CD14-positive monocyte (primary cell): ENCODE measurements at places on chromosomes 12 and 14.
A peak's percentile ranks its signal among the peaks of the same experiment; 100 is the strongest.

DNA sequence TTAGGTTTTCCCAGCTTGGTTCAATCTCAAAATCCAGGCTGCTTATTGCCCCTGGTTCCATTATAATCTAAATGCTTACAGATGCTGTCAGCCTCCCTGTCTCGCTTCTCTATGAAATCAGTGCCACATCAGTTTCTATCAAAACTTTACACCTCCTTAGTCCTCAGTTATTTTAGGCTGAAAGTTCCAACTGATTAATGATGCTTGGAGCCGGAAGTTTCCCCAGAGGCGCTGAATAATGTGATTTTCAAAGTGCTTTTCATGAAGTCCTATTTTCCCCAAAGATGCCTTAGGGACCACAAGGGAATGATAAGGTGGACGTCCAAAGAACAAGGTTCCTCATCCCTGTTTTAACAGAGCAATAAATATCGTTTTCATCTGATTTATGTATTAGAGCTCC lies 262.4 kb upstream of the RMST start:
- H3K4me1 ChIP-seq, result no peaks in the 10 kb centered on the region
- H3K27ac ChIP-seq, result no peak overlapping the region
- no peaks in the 10 kb centered on the region for H3K27me3 ChIP-seq
- no peak overlapping the region for H3K4me3 ChIP-seq
- DNase-seq, result no peak

DNA sequence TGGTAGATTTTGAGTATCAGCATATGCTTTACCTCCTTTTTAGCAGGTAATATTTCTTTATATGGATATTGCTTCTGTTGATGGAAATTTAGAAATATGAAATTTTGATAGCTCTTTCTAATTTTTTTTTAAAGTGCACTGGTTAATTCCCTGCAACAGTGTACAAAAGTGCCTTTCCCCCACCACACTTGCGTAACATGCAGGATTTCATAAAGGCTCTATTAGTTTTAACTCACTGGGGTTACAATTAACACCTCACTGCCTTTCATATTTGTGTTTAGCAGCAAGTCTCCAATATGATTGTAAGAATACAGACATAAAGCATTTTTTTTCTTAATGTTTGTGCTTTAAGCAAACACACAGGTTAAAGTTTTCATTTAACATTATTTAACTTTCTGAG lies 25.6 kb downstream of the MNAT1 start:
- no peaks in the 10 kb centered on the region for H3K27me3 ChIP-seq
- H3K4me1 ChIP-seq, result peaks cover 25% of the 10 kb centered on the region
- no peak for DNase-seq
- no peaks in the 10 kb centered on the region for H3K36me3 ChIP-seq

DNA sequence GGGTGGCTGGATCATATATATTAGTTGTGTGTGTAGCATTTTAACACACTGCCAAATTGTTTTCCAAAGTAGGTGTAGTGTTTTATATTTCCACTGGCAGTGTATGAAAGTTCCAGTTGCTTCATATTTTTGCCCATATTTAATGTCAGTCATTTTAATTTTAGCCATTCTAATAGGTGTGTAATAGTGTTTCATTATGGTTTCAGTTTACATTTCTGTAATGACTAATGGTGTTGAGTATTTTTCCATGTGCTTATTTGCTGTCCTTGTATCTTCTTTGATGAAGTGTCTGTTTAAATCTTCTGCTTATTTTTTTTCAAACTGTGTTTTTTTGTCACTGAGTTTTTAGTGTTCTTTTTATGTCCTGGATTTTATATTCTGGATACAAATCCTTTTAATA lies 8.7 kb downstream of the TBC1D15 start:
- H3K27ac ChIP-seq, result no peak overlapping the region
- no peak overlapping the region for H3K4me3 ChIP-seq
- no peak for DNase-seq
- H3K4me1 ChIP-seq, result peaks cover 14% of the 10 kb centered on the region
- H3K27me3 ChIP-seq, result no peaks in the 10 kb centered on the region

DNA sequence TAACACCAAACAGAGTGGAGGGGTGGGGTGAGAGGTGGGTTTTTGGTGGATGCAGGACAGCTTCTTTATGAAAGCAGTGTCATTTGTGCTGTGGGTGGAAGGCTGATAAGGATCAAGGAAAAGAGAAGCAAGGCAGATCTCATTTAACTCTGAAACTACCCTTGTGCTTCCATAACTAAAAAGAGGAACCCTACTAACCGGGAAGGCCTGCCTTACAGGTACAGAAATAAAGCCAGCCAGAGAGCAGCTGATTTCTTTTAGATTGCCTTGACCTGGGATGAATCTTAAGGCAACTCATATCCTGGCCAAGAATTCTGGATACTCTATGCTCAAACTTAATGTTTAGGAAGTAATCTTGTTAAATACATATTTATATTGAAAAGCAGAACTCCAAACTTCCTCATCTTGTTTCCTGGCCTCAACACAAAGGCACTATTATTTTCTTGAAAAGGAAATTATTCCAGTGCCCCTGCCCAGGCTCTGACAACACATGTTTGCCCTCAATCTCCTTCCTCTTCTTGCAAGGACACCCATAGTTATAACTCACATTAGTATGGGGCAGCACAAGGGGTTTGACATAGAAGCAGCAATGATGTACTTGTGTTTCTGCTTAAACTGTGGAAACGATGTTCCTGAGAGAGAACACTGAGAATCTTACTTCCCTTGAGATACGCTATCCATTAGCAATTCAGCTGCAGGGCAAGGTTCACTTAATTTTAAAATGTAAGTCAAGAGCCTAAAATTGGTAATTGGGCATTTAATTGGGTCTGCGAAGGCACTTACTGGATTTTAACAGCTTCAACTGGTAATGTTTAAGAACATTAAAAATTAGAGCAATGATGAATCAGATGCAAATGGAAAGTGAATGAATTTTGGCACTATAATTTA lies 173.7 kb downstream of the STXBP6 start:
- peak; percentile 43 for DNase-seq
- peaks cover 23% of the 10 kb centered on the region for H3K4me1 ChIP-seq
- no peak overlapping the region for H3K4me3 ChIP-seq
- peak overlapping the region; percentile 61 for H3K27ac ChIP-seq
- H3K36me3 ChIP-seq, result no peaks in the 10 kb centered on the region

DNA sequence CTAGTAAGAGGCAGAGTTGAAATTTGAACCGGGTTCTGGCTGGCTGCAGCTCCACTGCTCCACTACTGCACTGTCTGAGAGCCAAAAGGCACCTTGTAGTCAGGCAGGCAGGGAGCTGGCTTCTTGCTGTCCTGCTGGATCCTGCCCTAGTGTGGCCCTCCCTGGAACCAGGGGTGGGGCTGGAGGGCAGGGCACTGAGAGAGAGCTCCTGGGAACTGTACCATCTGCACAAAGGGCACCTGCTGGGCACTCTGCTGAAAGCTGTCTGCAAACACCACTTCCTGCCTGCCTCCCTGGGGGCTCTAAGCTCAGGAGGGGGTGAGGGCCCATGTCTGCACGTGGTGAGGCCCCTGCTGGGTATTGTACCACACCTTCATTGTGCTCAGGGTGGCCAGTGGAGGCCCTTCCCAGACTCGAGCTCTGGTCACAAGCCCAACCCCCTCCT lies 19.0 kb upstream of the TCL1B start:
- no peak for DNase-seq
- no peak overlapping the region for H3K27ac ChIP-seq
- H3K4me1 ChIP-seq, result no peaks in the 10 kb centered on the region
- H3K4me3 ChIP-seq, result no peak overlapping the region
- no peaks in the 10 kb centered on the region for H3K36me3 ChIP-seq
- no peaks in the 10 kb centered on the region for H3K27me3 ChIP-seq

DNA sequence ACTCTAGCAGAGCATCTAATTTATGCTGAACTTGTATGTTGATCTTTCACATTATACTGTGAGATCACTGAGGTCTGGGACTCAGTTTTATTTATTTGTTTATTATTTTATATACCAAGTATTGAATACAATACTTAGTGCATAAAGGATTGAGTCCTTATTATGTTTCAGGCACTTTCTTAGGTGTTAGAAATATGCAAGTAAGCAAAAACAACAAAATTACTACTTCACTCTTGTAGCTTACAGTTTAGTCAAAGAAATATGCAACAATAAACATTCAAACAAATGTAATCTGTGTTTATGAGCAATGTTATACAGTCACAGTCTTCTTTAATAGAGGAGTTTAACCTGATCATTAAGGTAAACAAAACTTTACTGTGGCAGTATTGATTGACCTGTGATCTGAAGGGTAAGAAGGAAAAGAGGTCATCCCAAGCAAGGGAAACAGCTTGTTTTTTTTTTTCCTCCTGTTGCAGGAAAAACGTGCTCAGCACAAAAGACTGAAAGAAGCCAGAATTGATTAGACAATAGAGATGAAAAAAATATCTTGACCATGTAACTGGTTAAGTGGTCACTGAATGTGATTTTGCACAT lies 990.7 kb downstream of the TRHDE start:
- H3K4me3 ChIP-seq, result no peak overlapping the region
- no peaks in the 10 kb centered on the region for H3K36me3 ChIP-seq
- H3K27me3 ChIP-seq, result no peaks in the 10 kb centered on the region
- no peak overlapping the region for H3K27ac ChIP-seq
- no peaks in the 10 kb centered on the region for H3K4me1 ChIP-seq

DNA sequence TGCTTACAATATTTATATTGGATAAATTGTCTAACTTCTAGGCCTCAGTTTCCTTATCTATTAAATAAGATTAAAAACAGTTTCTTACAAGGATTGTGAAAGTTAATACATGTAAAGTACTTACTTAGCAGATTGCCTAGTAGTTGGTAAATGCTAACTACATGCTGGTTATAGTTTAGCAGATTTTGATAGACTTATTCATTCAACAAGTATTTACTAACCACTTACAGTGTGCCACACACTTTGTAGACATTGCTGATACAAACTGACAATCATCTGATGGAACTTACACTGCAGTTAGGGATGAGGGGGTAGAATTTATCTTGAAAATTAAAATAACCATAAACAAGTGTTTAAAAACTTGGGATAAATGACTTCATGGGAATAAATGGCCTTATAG lies 50.4 kb downstream of the ARID2 start:
- no peaks in the 10 kb centered on the region for H3K36me3 ChIP-seq
- no peak overlapping the region for H3K27ac ChIP-seq
- no peaks in the 10 kb centered on the region for H3K27me3 ChIP-seq
- no peak overlapping the region for H3K4me3 ChIP-seq
- H3K4me1 ChIP-seq, result peaks cover 1% of the 10 kb centered on the region

GRCh38 chr12:51048661-51049251 lies 629 bp downstream of the LETMD1 start:
- H3K36me3 ChIP-seq, result peaks cover 31% of the 10 kb centered on the region
- H3K27ac ChIP-seq, result peak overlapping the region; percentile 90
- peaks cover 22% of the 10 kb centered on the region for H3K4me1 ChIP-seq
- peak overlapping the region; percentile 88 for H3K4me3 ChIP-seq
- no peaks in the 10 kb centered on the region for H3K27me3 ChIP-seq

DNA sequence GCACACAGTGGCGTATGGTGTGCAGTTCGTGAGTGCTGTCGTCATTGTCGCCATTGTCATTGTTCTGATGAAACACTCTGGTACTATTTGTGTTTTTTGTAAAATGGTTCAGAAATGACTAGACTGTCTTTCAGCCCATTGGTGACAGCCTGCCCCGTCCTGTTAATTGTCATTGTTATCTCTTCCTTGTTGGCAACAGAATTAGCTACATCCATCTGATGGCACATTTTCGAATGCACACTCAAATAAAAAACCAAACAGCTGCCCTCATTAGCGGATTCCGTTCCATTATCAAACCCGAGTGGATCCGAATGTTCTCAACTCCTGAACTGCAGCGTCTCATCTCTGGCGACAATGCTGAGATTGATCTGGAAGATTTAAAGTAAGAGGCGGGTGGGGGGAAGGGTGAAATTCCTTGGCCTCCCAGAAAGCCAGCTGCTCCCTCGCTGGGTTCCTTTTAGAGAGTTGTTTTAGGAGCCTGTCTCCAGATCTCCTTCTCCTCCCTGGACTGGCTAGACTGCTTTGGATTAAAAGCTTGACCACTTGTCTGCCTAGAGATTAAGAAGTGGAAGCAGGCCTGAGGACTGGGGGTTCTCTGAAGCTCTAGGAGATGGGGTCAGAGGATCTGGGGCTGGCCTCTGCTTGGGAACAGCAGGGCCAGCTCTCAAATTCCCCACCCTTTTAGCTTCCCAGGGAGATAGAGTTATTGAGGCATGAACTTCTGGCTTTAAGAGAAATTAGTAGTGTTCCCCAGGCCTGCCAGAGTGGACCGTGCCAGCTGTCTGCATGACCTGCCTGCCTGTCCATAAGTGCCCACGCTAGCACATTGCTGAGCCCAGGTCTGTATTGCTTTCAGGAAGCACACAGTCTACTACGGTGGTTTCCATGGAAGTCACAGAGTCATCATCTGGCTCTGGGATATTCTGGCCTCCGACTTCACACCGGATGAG lies 43.3 kb downstream of the MMAB start:
- no peak for DNase-seq
- no peaks in the 10 kb centered on the region for H3K27me3 ChIP-seq
- peaks cover 100% of the 10 kb centered on the region for H3K36me3 ChIP-seq
- no peak overlapping the region for H3K27ac ChIP-seq
- no peaks in the 10 kb centered on the region for H3K4me1 ChIP-seq

DNA sequence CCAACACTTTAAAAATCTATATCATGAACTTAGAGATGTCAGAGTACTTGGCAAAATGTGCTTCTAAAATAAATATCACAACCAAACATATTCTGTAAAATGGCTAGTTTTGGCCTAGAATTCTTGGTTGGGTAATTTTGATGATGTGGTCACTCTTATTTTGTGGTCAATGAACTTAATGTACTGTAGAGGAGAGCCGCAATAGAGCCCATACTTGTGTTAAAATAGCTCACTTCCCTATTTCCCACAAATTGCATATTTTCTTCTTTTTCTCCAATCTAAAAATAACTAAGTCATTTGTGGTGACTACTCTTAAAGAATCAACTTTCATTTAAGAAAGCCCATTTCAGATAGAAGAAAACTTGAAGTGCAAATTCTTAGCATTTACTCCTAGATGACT lies 619.4 kb downstream of the CCER1 start:
- peaks cover under 1% of the 10 kb centered on the region for H3K27me3 ChIP-seq
- peak; percentile 3 for DNase-seq
- H3K4me1 ChIP-seq, result peaks cover 12% of the 10 kb centered on the region
- no peak overlapping the region for H3K4me3 ChIP-seq
- no peaks in the 10 kb centered on the region for H3K36me3 ChIP-seq
- no peak overlapping the region for H3K27ac ChIP-seq

- H3K4me3 ChIP-seq, result no peak overlapping the region
- no peak overlapping the region for H3K27ac ChIP-seq
- H3K4me1 ChIP-seq, result no peaks in the 10 kb centered on the region
- H3K36me3 ChIP-seq, result no peaks in the 10 kb centered on the region
- no peaks in the 10 kb centered on the region for H3K27me3 ChIP-seq
- DNase-seq, result no peak
These were observed 96.5 kb downstream of the ARMH4 start for GRCh38 chr14:58055497-58056010.

- no peaks in the 10 kb centered on the region for H3K27me3 ChIP-seq
- H3K36me3 ChIP-seq, result no peaks in the 10 kb centered on the region
These were observed 444.3 kb downstream of the NELL2 start for GRCh38 chr12:44431647-44432343.
